ENCODE measurements at places on chromosomes 2 and 18. TPM values are rescaled to one million over a fixed set of nuclear protein-coding genes. Genes with fewer than 3 reads are reported as not detected.

- no peak overlapping the region for H3K27ac ChIP-seq
- H3K4me3 ChIP-seq: no peak overlapping the region
- DNase-seq: no peak
- no peaks in the 10 kb centered on the region for H3K27me3 ChIP-seq
- H3K36me3 ChIP-seq: no peaks in the 10 kb centered on the region
- H3K4me1 ChIP-seq: no peaks in the 10 kb centered on the region
These were observed 43.2 kb downstream of the SP140 start for GRCh38 chr2:230268606-230269243.

DNA sequence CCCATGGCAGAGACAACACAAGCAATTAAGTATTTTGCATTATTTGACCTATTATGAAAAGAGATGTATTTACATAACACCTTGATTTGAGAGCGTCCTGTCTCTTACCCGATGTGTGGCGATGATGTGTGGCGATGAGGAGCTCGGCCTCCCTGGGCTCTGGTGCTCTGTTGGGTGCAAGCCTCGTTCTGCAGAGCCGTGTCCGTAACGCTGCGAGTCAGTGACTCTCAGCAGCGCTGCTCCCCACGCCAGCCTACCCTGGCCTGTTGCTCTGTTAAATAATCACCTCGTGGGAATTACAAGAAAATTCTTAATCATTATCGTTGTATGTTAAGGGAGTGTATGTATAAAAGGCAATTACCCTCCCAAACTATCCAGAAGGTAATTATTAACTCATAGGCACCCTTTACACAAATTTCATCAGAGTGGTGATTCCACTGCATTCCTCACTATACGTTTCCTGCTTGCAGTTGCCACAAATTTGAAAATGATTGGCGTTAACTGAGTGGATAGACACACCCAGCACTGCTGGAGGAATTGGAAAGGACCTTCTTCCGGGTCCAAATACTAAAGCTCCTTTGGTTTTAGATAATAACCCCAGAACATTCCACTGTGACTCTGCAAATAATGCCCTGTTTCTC is 52.0 kb upstream of the NFATC1 start:
- no peaks in the 10 kb centered on the region for H3K4me1 ChIP-seq
- H3K27me3 ChIP-seq: no peaks in the 10 kb centered on the region
- peaks cover 27% of the 10 kb centered on the region for H3K36me3 ChIP-seq
- H3K27ac ChIP-seq: no peak overlapping the region
- DNase-seq: no peak
- H3K4me3 ChIP-seq: no peak overlapping the region

DNA sequence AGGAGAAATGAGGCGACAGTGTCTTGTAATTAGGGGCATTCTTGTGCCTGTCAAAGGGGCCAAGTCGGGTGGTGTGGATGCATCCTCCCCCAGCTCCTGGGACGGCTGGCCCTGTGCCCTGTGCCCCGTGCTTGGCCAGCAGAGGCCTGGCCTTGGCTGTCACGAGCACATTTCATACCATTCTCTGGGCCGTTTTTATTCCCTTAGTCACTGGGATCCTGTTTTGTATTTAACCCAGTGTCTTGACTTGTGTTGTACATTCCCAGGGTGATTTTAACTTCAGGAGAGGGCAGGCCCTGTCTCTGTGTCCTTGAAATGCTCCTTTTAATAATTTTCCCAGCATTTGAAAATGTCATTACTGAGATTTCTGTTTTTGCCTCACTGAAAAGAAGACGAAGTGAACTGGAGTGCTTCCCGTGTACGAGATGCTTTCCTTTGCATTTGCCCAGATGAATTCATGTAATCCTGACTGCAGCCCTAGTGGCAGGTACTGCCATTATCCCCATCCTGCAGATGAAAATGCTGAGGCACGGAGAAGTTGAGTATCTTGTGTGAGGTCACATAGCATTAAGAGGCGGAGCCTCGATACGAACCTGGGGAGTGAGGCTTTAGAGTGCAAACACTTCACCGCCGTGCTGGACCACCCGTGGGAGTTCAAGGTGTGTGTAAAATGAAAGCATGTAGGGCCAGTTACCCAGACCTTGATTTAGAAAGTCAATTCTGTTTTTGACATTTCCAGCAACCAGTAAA is 57.0 kb downstream of the SH3RF3 start:
- no peak overlapping the region for H3K4me3 ChIP-seq
- no peak for DNase-seq
- H3K36me3 ChIP-seq: no peaks in the 10 kb centered on the region
- no peaks in the 10 kb centered on the region for H3K27me3 ChIP-seq
- H3K27ac ChIP-seq: no peak overlapping the region

DNA sequence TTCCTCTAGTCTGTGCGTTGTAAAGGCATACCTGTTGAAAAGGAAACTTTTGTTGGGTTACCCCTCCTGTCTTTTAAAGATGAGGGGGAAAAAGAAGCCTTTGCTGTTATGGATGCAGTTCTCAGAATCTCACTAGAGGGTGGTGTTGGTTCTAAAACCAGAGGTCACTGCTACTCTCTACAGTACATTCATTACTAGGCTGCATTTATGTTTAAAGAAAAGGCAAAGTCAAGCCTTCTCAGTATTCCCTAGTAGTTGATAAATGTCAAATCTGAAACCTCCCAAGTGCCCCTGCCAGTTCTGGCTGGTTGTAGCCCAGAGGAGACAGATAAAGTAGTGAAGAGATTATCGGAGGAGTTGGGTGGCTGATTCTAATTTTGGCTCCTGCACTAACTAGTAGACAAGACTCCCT is 1.4 kb upstream of the PLCL1 start:
- H3K27ac ChIP-seq: no peak overlapping the region
- DNase-seq: no peak
- H3K27me3 ChIP-seq: peaks cover 9% of the 10 kb centered on the region
- no peak overlapping the region for H3K4me3 ChIP-seq
- H3K4me1 ChIP-seq: peaks cover 2% of the 10 kb centered on the region
- no peaks in the 10 kb centered on the region for H3K36me3 ChIP-seq

DNA sequence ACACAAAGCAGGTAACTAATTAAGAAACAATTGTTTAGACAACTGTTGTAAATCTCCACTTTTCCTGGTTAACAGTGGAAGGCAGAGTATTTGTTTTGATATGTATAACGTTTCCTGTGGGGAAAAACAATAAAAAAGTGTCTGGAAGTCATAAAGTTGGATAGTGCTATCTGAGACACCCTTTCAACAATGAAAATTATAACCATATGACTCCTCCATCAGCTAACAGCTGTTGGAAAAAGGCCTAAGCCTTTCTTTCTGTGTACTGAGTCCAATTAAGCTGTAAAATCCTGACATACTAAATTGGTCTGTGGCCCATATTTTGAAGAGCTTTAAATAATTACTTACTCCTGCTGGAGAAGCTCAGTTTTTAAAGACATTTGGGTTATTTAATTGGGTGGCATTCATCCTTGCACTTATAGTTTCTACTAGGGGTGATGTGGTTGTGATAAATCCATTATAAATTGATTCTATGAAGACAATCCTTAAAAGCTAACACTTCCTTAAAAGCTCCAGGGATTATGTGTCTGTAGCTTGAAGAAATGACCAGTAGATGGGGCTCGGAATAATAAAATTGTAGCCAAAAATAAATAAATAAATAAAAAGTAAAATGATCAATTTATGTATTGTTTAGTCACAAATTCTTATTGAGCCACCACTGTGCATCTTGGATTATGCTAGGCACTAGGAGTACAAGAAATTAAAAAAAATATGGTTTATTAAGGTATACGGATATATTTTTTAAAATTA is 698.1 kb upstream of the NXPH2 start:
- H3K4me1 ChIP-seq: no peaks in the 10 kb centered on the region
- DNase-seq: no peak
- H3K27me3 ChIP-seq: no peaks in the 10 kb centered on the region
- H3K36me3 ChIP-seq: no peaks in the 10 kb centered on the region

DNA sequence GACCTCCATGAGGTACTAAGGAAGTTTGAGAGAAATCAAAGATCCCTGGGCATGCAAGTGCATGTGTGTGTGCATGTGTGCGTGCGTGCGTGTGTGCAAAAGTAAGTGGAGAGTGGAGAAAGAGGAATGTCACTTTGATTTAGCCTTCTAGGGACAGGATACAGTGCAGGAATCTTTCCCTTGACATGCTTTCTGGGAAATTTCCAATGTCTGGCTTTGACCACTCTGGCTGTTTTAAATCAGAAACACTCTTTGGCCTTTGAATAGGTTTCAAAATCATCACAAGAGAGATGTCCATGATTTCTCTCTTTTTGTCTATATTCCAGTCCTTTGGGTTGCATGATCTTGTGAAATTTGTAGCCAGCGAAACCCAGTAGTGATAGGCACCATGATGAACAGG is 162.0 kb downstream of the ALK start:
- no peak for DNase-seq
- no peaks in the 10 kb centered on the region for H3K4me1 ChIP-seq
- H3K27ac ChIP-seq: no peak overlapping the region
- H3K36me3 ChIP-seq: no peaks in the 10 kb centered on the region

DNA sequence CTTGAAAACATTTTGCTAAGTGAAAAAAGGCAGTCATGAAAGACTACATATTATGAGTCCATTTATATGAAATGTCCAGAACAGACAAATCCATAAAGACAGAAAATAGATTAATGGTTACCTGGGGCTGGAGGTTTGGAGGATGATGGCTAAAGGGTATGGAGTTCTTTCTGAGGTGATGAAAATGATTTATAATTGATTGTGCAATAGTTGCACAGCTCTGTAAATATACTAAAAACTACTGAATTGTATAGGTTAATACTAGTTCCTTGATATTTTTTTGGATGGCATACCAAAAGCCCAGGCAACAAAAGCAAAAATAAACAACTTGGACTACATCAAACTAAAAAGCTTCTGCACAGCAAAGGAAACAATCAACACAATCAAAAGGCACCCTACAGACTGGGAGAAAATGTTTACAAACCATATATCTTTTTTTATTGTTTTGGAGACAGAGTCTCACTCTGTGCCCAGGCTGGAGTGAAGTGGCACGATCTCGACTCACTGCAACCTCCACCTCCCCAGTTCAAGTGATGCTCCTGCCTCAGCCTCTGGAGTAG is 21.5 kb downstream of the SOS1 start:
- no peaks in the 10 kb centered on the region for H3K27me3 ChIP-seq
- no peaks in the 10 kb centered on the region for H3K4me1 ChIP-seq
- H3K36me3 ChIP-seq: no peaks in the 10 kb centered on the region
- DNase-seq: no peak
- no peak overlapping the region for H3K4me3 ChIP-seq

DNA sequence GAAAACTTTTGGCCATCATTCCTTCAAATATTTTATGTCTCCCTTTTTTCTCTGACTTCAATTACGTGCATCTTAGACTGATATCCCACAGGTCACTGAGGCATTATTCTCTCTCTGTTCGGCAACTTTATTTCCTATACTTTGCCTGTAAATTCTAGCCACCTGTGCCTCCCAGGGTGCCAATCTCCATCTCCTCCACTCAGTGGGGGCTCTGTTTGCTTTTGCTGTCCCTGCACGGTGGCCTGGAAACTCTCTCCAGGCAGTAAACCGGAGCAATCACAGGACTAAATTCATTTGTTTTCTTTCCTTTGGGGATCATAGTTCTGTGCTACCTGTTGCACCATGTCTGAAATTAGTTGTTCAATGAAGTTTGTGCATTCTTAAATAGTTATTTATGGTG is 9.6 kb upstream of the MTLN start:
- H3K27me3 ChIP-seq: no peaks in the 10 kb centered on the region
- H3K4me3 ChIP-seq: no peak overlapping the region
- DNase-seq: no peak
- peaks cover 11% of the 10 kb centered on the region for H3K36me3 ChIP-seq
- no peaks in the 10 kb centered on the region for H3K4me1 ChIP-seq

DNA sequence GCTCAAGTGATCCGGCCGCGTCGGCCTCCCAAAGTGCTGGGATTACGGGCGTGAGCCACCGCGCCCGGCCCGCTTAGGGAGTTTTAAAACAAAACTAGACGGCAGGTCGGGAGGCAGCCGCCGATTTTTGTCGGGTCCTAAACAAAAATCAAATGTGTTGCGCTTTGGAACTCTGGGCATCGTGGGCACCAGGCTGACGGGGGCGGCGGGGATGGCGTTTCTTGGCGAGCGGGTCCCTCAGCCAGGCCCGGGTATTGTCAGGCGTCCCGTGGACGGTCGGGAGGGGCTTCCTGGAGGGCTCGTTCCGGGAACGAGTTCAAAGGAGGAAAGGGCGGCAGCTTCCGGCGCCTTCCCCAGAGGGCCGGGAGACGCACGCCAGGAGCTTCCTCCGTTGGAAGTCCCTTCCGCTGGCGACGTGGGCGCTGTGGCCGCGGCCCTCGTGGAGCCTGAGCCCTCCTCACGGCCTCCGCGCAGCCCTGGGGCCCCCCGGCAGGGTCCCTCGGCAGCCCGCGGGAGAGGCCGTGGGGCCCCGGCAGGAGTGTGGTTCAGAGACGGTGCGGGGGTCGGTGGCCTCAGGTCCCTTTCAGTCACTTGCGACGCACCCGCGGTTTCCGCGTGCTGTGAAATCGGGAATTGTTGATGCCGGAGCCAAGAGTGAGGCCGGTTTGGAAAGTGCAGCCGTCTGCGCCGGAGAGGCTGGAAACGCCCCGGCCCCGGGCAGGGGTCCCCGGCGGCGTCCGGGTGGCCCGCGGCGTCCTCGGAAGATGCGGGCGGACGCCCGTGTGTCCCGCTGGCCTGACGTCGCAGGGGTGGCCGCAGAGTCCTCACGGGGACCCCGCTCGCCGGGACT is 59.3 kb downstream of the EMILIN2 start:
- H3K27ac ChIP-seq: no peak overlapping the region
- no peaks in the 10 kb centered on the region for H3K4me1 ChIP-seq
- no peaks in the 10 kb centered on the region for H3K27me3 ChIP-seq
- peak; percentile 64 for DNase-seq

DNA sequence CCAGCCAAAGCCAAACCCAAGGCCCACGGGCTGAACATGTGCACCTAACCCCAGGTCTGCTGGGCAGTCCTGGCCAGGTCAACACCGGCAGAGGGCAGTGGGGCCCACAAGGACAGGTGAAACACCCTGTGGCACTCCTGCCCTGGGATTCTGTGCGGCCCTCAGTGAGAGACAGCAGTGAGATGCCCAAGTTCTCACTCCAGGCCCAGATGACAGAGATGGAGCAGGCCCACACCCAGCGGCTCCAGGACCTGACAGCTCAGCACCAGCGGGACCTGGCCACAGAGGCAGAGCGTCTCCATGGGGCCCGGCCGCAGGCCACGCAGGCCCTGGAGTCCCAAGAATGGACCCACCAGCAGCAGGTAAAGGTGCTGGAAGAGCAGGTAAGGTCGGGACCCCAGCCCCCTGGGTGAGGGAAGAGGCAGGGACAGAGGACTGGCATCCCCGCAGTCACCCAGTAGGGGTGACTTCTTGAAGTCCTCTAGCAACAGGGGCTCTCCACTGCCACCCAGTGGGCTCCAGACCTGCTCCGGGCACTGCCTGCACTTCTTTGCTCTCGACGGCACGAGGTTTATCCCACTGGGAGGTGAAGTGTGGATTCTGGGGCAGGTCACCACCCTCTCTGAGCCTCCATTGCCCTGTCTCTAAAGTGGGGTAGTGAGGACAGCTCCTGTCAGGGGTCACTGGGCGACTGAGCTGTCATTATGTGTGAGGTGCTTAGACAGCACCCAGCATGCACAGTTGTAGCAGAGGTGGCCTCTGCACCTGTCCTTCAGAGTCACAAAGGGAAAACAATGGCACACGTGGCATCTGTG is 8.8 kb upstream of the SNED1 start:
- H3K27me3 ChIP-seq: no peaks in the 10 kb centered on the region
- no peak overlapping the region for H3K4me3 ChIP-seq
- H3K36me3 ChIP-seq: no peaks in the 10 kb centered on the region
- no peaks in the 10 kb centered on the region for H3K4me1 ChIP-seq
- no peak overlapping the region for H3K27ac ChIP-seq

The CYBRD1 gene
- total RNA-seq: 5.4 TPM

The CRYGD gene
- total RNA-seq: not detected

The NPAS2 gene
- 1.1 TPM for total RNA-seq

The MRO gene
- total RNA-seq: 0.57 TPM

All from H9 (cell line).